CD8-positive, alpha-beta T cell (primary cell): ENCODE measurements at places on chromosomes 7 and 10.
A peak's percentile ranks its signal among the peaks of the same experiment; 100 is the strongest.

GRCh38 chr7:12322903-12323300, 80.8 kb downstream of the VWDE start:
- DNase-seq: no peak

- no peak for DNase-seq
Measured at GRCh38 chr10:50379616-50380015, 128.3 kb upstream of the ASAH2 start.

GRCh38 chr10:62388328-62388727, 14.2 kb downstream of the ZNF365 start:
- DNase-seq: peak; percentile 11

GRCh38 chr7:117737926-117738325, 135.3 kb downstream of the CTTNBP2 start:
- no peak for DNase-seq

- DNase-seq: no peak
Measured at GRCh38 chr10:20006169-20006870, 190.1 kb downstream of the PLXDC2 start.

- peak; percentile 72 for DNase-seq
Measured at GRCh38 chr7:100694098-100694745, at the start of gene GIGYF1. Gene GIGYF1, minus strand, starts transcription at chr7:100694250. Its CDS starts 6,012 bp downstream, at chr7:100688238.

GRCh38 chr10:52111101-52111891, 202.8 kb upstream of the DKK1 start:
- DNase-seq: no peak

GRCh38 chr7:78852951-78853350, 600.5 kb downstream of the MAGI2 start:
- no peak for DNase-seq

- DNase-seq: no peak
Measured at GRCh38 chr7:142759433-142759832, 10.2 kb downstream of the PRSS1 start.

DNA sequence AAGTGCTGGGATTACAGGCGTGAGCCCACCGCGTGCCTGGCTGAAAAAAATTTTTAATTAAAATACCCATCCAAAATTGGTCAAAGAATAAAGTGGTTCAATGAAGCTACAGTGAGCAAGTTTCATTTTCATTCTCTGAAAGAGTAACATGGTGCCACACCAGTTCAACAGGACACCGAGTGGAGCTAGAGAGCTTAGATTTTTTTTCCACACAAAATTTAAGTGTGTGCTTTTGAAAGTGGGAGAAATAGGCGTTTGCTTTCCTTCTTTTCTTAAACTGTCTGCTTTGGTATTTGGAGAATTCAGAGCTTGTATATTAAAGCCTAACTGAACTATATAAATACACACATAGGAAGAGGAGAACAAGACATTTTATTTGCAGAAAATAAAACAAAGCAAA, 43.4 kb downstream of the BPGM start:
- DNase-seq: no peak

GRCh38 chr10:44402465-44403195, 17.7 kb upstream of the CXCL12 start:
- DNase-seq: no peak

- no peak for DNase-seq
Measured at GRCh38 chr7:69780379-69780778, 182.1 kb downstream of the AUTS2 start.

GRCh38 chr7:23471106-23471859, 992 bp upstream of the IGF2BP3 start:
- DNase-seq: peak; percentile 59

GRCh38 chr7:105647591-105647990, 66.3 kb upstream of the EFCAB10 start:
- DNase-seq: no peak

GRCh38 chr10:72048450-72049124, 39.8 kb downstream of the SPOCK2 start:
- DNase-seq: peak; percentile 82

- no peak for DNase-seq
Measured at GRCh38 chr7:29287366-29287765, 92.8 kb downstream of the CHN2 start.

- DNase-seq: no peak
Measured at GRCh38 chr7:114183311-114184088, 231.1 kb upstream of the FOXP2 start.

DNA sequence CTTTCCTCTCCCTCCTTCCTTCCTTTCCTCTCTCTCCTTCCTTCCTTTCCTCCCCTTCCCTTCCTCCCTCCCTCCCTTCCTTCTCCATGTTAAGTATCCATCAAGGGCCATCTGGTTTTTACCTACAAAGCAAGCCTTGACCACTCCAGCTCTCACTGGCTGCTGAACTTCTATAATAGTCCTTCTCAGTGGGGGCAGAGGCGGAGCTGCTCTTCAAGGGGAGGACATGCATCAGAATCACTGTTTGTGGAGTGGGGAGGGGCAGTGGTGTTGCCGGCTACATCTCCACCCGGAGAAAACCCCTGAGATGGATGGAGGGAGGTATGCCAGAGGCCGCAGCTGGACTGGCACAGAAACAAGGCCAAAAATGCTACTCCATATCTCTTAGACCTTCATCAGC, 25.9 kb downstream of the LAMB1 start:
- no peak for DNase-seq

DNA sequence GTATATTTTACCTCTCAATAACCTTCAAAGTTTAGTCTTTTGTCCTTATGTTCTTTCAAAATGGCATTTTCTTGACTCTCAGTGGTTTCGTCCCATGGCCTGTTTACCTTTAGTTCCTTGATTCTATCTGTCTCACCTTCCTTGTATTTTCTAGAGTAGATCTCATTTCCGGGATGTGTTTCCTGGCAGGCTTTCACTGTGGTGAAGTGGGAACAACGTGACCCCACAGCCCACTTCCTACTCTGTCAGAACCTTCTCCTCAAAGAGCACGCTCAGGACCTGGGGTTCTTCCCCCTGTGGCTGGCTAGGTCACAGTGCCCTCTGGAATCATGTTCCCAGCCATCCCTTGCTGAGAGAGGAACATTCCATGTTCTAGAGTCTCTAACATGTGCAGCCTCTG, 129.9 kb upstream of the ZNF32 start:
- DNase-seq: no peak

GRCh38 chr7:93461350-93461749, 113.2 kb downstream of the CALCR start:
- no peak for DNase-seq

DNA sequence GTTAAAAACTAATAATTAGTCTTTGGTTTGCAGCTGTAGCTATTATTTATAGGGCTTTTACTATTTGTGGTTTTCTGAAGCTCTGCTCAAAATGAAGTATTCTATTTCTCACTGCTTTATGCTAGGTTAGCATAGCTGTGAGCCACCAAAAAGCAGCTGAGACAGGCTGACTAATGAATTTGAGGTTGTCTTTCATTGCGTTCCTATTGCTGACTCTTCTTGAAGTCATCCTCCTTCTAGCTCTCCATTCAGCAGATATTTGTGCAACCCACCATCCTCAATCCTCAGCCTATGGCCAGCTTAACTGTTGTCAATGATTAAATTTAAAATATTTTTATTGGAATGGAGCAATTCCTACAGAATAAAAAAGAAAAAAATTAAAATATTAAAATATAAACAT, 2.1 kb upstream of the RALA start:
- no peak for DNase-seq

GRCh38 chr7:111098011-111098925, 7.3 kb downstream of the LRRN3 start:
- DNase-seq: peak; percentile 72

DNA sequence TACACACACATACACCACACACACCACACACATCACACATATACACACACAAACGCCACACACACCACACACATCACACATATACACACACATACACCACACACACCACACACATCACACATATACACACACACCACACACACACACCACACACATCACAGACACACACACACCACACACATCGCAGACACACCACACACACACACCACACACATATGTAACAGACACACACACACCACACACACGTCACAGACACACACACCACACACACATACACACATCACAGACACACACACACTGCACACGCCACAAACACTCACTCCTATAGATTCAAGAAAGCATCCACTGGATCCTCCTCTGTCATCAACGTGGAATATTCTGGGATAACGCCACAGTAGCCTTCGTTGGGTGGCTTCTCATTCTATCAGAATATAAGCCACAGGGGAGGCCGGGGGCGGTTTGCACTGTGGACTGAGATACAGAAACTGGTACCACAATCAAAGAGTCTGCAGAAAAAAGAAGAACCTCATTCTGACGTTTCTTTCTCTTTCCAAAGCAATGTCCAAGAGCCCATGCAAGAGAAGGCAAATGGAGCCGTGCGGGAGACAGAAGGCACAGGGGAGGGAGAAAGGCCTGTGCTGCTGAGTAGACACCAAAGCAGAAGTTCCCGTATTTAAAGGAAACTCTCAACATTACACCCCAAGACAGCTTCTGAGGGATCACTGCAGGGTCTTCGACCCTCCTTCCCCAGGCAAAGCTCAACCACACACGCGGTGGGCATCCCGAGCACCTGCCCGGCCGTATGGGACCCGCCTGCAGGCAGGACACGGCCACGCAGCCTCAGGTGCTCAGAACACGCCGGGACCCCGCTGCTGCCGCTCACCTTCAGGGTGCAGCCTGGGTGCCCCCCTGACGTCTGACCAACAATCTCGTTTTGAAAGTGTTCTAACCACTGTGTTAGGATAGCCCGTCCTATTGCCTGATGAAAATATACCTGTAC, 321.2 kb downstream of the DNAJB6 start:
- no peak for DNase-seq

DNA sequence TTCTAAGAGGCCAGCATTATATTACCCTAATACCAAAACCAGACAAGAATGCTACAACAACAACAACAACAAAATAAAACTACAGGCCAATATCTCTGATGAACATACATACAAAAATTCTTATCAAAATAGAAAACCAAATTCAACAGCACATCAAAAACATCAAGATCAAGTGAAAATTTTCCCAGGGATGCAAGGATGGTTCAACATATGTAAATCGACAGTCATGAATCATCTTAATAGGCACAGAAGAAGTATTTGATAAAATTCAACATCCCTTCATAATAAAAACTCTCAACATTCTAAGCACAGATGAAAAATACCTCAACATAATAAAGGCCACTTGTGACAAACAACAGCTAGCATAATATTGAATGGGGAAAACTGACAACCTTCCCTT, 75.3 kb downstream of the JMJD1C start:
- no peak for DNase-seq

GRCh38 chr10:75012471-75012870, 99.0 kb upstream of the SAMD8 start:
- DNase-seq: no peak

DNA sequence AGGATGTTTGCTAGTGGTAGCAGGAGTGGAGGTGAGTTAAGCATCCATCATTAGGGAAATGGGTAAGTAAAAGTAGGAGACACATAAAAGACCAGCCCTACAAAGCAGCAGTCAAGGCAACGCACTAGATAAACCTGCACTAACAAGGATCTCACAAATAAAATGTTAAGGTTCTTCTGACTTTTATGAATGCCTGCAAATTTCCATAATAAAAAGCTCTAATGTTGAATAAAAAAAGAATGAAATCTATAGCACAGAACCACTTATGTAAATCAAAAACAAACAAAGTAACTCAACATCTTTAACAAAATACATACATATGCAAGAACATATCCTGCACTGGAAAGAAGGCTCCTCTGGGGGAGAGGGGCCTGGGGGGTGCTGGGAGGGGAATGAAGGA, 4.6 kb downstream of the SGMS1 start:
- no peak for DNase-seq

GRCh38 chr7:54705436-54705835, 53.6 kb downstream of the SEC61G start:
- no peak for DNase-seq

DNA sequence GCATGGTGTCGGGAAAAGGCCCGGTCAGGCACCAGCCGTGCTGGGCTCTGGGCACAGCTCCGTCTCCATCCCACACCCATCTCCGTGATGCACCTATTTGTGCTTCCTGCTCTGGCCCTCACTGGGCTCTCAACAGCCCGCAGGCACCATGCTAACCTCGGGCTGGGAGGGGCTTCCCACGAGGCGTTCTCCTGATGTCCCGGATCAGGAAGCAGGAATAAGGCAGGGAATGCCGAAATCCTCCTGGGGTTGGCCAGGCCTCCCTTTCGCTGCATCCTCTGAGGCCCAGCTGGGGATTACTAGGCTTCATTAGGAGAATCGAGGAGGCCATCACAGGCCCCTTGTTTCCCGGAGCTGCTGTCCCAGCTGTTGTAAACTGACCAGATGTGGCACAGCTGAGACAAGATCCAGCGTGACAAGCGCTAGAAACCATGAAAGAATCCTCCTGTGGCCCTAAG, 72.0 kb downstream of the FAM53B start:
- DNase-seq: no peak

- no peak for DNase-seq
Measured at GRCh38 chr7:32293833-32294232, 196.3 kb downstream of the LSM5 start.

DNA sequence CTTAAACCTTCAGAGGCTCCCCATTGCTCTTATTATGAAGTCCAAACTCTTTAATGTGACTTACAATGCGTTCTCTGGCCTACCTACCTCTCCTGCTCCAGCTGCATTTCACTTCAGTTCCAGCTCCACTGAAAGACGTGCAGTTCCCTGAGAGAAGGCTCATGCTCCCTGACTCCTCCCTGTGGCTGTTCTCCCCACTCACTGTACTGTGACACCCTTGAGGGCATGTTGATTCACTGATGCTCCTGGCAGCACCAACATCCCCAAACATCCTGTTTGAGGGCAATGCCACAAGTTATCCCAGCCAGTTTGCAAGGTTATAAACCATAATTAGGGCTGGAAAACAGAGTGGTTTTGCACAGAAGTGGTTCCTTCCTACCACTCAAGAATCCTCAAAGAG, 111.2 kb downstream of the LSM5 start:
- no peak for DNase-seq

GRCh38 chr7:134062460-134062859, 64.7 kb upstream of the LRGUK start:
- DNase-seq: no peak
